Neural progenitor cell (in vitro differentiated cells): ENCODE measurements at places on chromosomes 13 and 19. TPM values are rescaled to one million over a fixed set of nuclear protein-coding genes. Genes with fewer than 3 reads are reported as not detected.

GRCh38 chr13:44822291-44822690 is 167.0 kb downstream of the NUFIP1 start:
- H3K4me1 ChIP-seq, result no peaks in the 10 kb centered on the region
- H3K27me3 ChIP-seq, result no peaks in the 10 kb centered on the region
- H3K27ac ChIP-seq, result no peak overlapping the region
- DNase-seq, result no peak
- no peaks in the 10 kb centered on the region for H3K36me3 ChIP-seq
- H3K4me3 ChIP-seq, result no peak overlapping the region

GRCh38 chr13:76389321-76389720 is 496.9 kb downstream of the KCTD12 start:
- H3K4me1 ChIP-seq, result no peaks in the 10 kb centered on the region
- DNase-seq, result no peak
- H3K27ac ChIP-seq, result no peak overlapping the region
- H3K27me3 ChIP-seq, result no peaks in the 10 kb centered on the region
- no peak overlapping the region for H3K4me3 ChIP-seq

GRCh38 chr19:19425170-19425875 is 19.8 kb downstream of the GATAD2A start:
- no peaks in the 10 kb centered on the region for H3K27me3 ChIP-seq
- no peak overlapping the region for H3K27ac ChIP-seq
- H3K36me3 ChIP-seq, result no peaks in the 10 kb centered on the region
- DNase-seq, result no peak

SLC15A1 gene
- not detected in 2 replicates for total RNA-seq

DNA sequence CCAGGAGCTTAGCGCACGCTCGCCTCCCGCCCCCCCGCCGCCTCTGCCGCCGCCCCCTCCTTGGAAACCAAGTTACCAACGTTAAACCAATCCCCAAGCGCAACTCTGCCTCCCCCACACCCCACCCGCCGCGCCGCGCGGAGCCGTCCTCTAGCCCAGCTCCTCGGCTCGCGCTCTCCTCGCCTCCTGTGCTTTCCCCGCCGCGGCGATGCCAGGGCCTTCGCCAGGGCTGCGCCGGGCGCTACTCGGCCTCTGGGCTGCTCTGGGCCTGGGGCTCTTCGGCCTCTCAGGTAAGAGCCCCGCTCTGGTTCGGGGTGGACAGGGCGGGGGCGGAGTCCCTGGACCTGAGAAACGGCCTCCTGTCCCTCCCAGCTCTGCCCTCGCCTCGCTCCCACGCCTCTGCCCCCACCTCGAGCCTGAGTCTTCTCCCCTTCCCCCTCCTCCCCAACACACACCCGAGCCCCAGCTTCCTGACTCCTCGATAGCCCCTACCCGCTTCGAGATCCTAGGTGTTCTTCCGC is at the start of gene ICAM5:
Gene ICAM5 (plus strand): TSS at position 117 of the 521 bp plus-strand sequence. CDS start 92 bp downstream, at position 209.
- no peaks in the 10 kb centered on the region for H3K36me3 ChIP-seq
- H3K4me3 ChIP-seq, result peak within 1 kb of the TSS; percentile 39
- no peak within 1 kb of the TSS for H3K27ac ChIP-seq

PGLYRP1 gene
- total RNA-seq, result not detected in 2 replicates

GRCh38 chr19:46654621-46655152 is 6.3 kb downstream of the DACT3 start:
- peaks cover 52% of the 10 kb centered on the region for H3K27me3 ChIP-seq
- no peak overlapping the region for H3K4me3 ChIP-seq
- peak; percentile 70 for DNase-seq
- peaks cover 21% of the 10 kb centered on the region for H3K4me1 ChIP-seq
- no peak overlapping the region for H3K27ac ChIP-seq
- no peaks in the 10 kb centered on the region for H3K36me3 ChIP-seq

PABPC3 gene
- 0.17 TPM in 1 of 2 replicates, not detected in the other for total RNA-seq

ELF1 gene
- 9.3 and 17.2 TPM in 2 replicates for total RNA-seq

DNA sequence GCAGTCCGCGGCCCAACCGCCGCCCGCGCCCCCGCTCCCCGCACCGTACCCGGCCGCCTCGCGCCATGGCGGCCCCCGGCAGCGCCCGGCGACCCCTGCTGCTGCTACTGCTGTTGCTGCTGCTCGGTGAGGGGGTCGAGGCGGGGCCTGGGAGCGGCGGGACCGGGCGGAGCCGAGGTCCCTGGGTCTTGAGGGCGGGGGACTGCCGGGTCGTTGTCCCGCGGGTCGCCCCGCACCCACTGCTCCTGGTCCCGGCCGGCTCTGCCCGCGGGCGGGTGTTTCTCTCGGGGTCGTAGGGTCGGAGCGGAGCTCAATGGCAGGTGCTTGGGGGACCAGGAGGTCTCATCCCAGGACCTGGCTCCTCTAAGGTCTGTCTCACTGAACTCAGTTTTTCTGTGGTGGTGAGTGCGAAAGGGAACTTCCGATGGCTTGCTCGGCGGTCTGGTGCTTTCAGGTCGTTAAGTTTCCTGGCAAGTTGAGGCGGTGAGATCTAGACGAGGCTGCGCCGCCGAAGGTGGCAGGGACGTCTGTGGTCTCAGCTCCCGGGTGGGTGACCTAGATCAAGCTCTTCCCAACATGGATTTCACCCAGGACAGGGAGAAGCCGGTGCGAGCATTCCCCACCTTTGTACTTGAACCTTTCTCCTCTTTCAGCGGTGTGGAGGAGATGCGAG is 467 bp downstream of the LAMP1 start:
- H3K4me3 ChIP-seq, result peak overlapping the region; percentile 67
- no peak overlapping the region for H3K27ac ChIP-seq
- H3K27me3 ChIP-seq, result peaks cover 8% of the 10 kb centered on the region
- H3K4me1 ChIP-seq, result peaks cover 9% of the 10 kb centered on the region
- no peak for DNase-seq

GRCh38 chr13:35979361-35979951 is 151.7 kb downstream of the DCLK1 start:
- no peak overlapping the region for H3K27ac ChIP-seq
- no peaks in the 10 kb centered on the region for H3K27me3 ChIP-seq
- no peak overlapping the region for H3K4me3 ChIP-seq
- H3K4me1 ChIP-seq, result peaks cover 3% of the 10 kb centered on the region
- no peaks in the 10 kb centered on the region for H3K36me3 ChIP-seq

DNA sequence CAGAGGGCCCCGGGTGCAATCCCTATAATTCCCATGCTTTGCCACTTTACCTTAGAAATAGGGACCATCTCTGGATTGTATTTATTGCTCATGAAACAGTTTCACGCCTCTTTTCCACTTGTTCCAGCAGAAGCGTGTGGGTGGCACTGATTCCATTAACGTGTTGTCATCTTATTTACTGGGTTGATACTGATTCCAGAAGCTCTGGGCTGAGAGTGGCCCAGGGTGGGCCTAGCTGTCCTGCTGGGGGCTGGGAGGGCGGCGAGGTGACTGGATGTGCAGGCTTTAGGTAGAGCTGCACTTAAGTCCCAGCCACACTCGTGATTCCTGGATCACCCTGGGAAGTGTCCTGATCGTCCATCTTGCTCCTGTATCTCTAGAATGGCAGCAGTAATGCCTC is 155.0 kb downstream of the TEX29 start:
- no peaks in the 10 kb centered on the region for H3K4me1 ChIP-seq
- no peak for DNase-seq
- H3K4me3 ChIP-seq, result no peak overlapping the region
- no peaks in the 10 kb centered on the region for H3K36me3 ChIP-seq

DNA sequence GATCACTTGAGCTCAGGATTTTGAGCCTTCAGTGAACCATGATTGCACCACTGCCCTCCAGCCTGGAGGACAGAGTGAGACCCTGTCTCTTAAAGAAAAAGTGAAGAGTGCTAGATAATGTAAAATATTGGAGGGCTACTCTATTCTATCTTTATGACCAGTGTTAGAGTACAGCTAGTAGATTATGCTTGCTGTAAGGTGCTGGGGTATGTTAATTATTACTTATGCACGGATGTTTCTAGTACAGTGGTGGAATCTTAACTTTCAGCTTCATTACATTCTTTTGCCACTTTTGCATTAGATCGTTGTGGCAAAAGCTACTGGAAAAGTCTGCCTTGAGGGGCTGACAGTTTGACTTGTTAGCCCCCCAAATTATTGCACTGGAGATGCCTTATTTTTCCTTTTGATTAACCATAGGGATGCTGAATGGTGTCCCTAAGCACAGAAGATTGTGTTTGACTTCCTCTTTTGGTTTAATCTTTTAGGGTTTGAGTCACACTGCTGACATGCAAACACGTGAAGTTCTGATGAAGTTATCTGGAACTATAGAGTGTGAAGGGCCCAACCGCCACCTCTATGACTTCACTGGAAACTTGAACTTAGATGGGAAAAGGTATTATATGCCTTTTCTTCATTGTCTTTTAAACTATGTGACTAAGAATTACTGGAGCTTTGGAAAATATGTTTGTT is 169.8 kb downstream of the ATP8A2 start:
- no peak for DNase-seq
- no peaks in the 10 kb centered on the region for H3K36me3 ChIP-seq
- H3K27ac ChIP-seq, result no peak overlapping the region
- H3K4me3 ChIP-seq, result no peak overlapping the region
- no peaks in the 10 kb centered on the region for H3K27me3 ChIP-seq

SARS2 gene
- total RNA-seq, result 45.8 and 63.6 TPM in 2 replicates

GRCh38 chr13:75334634-75335447 is 147.1 kb downstream of the TBC1D4 start:
- H3K4me3 ChIP-seq, result no peak overlapping the region
- H3K36me3 ChIP-seq, result no peaks in the 10 kb centered on the region
- H3K27me3 ChIP-seq, result no peaks in the 10 kb centered on the region
- peaks cover 11% of the 10 kb centered on the region for H3K4me1 ChIP-seq
- DNase-seq, result no peak

- no peaks in the 10 kb centered on the region for H3K36me3 ChIP-seq
- no peak overlapping the region for H3K4me3 ChIP-seq
- peaks cover 37% of the 10 kb centered on the region for H3K27me3 ChIP-seq
- no peak overlapping the region for H3K27ac ChIP-seq
- no peak for DNase-seq
Observed at GRCh38 chr19:3603121-3603811, 3.4 kb downstream of the TBXA2R start.

DNA sequence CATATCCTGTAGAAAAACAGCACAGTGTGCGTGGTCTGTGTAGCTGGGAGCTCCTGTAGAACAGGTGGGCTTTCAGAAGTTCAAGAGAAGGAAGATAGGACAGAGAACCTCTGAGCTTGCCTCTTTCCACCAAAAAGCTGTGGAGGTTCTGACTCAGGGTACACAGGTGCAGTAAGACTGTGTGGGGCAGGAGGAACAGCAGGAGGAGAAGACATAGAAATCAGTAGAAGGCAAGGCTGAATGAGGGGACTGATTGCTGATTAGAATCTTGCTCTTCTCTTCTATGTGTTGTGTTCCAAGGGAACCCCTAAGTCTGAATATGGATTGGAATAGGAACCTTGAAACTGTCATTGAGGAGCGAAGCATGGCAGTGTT is 122.7 kb downstream of the AKAP11 start:
- H3K27me3 ChIP-seq, result no peaks in the 10 kb centered on the region
- no peak overlapping the region for H3K27ac ChIP-seq
- H3K4me1 ChIP-seq, result peaks cover 13% of the 10 kb centered on the region
- no peak overlapping the region for H3K4me3 ChIP-seq
- no peak for DNase-seq

DNA sequence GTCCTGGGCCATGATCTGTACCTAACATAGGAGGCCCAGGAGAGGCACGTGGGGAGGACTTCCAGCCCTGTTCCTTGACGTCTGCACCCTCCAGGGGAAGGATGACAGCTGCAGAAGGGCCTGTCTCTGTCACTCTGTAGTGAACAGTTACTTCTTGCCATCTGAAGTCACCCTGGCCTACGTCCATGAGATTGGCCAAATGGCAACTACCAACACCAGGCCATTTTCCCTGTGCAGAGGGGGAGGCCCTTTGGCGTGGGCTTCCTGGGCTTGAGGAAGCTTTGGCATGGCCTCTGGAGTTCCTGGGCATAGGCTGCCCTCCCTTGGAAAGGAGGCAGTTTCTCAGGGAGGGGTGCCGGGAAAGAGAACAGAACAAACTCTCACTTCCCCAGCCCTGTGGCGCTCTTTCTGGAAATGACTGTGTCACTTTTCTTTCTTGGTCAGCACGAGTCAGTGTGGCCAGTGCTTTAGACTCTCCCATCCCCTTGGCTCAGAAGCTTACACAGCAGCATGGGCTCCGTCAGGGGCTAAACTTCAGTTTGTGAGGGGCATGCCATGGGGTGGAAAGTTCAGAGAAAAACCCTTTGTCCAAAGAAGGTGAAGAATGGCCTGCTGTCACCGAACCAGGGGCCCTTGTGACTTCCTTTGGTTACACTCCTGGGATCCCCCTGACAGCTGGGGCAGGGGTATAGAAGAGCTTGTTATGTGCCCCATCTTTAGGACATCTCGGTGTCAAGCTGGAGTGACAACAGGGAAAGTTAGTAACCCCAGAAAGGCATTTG is 5.3 kb downstream of the CARM1 start:
- no peaks in the 10 kb centered on the region for H3K27me3 ChIP-seq
- no peak overlapping the region for H3K4me3 ChIP-seq
- H3K27ac ChIP-seq, result peak overlapping the region; percentile 26
- DNase-seq, result no peak
- peaks cover 23% of the 10 kb centered on the region for H3K4me1 ChIP-seq

DNA sequence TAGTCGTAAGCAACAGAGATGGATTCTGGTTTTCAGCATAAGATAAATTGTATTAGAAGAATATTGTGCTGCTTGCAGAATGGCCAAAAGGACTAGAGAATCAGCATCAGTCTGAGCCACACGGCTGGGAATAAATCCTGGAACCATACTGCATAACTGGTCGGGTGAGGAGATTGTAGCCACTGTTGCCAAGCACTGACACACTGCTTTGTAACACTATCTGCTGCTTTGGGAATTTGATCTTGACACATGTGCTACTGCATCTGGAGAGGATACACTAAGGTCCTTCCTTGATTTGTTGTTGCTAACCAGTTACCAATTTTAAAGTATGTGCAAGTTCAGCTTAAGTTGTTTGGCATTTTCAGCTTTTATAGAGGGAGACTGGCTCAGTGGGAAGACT is 1.9 kb downstream of the HNRNPA1L2 start:
- H3K36me3 ChIP-seq, result no peaks in the 10 kb centered on the region
- H3K27ac ChIP-seq, result no peak overlapping the region
- no peak for DNase-seq
- H3K4me3 ChIP-seq, result no peak overlapping the region
- H3K27me3 ChIP-seq, result no peaks in the 10 kb centered on the region

GRCh38 chr19:10566658-10567410 is 1.0 kb upstream of the KRI1 start:
- peak overlapping the region; percentile 88 for H3K4me3 ChIP-seq
- H3K36me3 ChIP-seq, result no peaks in the 10 kb centered on the region
- no peak for DNase-seq

DNA sequence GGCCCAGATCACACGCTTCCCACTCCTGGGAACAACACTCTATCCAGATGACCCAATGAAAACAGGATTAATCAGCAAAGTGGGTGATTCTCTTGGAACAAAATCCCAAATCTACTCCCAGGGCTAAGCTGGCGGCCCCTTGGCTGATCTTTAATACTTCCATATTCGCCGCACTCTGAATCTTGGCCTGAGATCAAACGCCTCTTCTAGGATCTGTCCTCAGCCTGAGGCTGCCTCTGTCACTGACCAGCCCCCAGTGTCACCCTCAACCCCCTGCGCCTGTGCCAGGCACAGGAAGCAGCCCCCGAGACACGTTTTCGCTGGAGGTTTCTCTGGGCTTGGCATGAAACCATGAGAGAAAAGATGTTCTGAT is 2.4 kb upstream of the CTXN1 start:
- DNase-seq, result no peak
- H3K36me3 ChIP-seq, result no peaks in the 10 kb centered on the region
- H3K4me3 ChIP-seq, result no peak overlapping the region
- no peak overlapping the region for H3K27ac ChIP-seq
- H3K27me3 ChIP-seq, result no peaks in the 10 kb centered on the region
- H3K4me1 ChIP-seq, result no peaks in the 10 kb centered on the region

- peaks cover 5% of the 10 kb centered on the region for H3K36me3 ChIP-seq
- no peak overlapping the region for H3K4me3 ChIP-seq
- H3K27me3 ChIP-seq, result no peaks in the 10 kb centered on the region
- no peaks in the 10 kb centered on the region for H3K4me1 ChIP-seq
- H3K27ac ChIP-seq, result no peak overlapping the region
Observed at GRCh38 chr13:78631077-78631476, 27.7 kb upstream of the POU4F1 start.
